ENCODE measurements at places on chromosomes 2 and 18.

GRCh38 chr2:112605926-112606325, 21.5 kb downstream of the CHCHD5 start:
- DNase-seq = no peak

DNA sequence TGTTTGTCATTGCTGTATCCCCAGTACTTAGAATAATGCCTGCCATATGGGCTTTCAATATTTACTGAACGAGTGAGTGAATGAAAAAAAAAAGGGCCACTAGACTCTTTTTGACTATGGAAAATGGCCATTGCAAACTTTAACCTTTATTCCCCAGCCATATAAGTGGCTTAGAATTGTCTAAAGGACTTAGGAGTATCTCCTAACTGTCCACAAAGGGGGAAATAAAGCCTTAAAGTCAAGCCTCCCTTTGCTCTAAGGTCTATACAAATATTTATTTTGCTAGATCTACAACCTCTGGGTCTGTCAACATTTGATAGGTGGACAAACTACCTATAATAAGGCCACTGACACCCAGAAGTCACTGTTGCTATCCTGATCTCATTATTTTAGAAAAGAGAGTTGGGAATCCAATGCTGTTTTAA, 25.7 kb downstream of the UPP2 start:
- DNase-seq = no peak

DNA sequence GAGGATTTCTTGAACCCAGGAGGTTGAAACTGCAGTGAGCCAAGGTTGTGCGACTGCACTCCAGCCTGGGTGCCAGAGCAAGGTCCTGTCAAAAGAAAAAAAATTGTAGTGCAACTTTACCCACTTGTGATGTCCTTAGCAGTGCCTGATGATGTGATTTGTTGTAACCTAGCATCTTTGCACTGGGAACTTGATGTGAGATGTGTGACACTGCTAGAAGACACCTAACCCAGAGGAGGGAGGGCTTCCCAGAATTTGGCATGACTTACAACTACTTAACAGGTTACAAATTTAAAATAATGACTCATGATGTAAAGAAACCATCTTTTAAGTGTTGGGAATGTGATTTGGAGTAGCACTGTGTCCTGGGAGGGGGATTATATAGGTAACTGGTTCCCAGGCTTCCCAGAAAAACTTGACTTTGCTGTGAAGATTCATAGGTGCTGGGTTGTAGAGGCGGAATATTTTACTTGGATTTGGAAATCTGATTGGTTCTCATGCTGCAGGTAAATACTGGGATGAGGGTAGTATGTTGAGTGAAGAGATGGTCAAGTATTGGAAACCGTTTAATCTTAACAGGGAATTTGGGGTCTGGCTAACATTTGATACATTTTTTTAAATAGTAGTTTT, 3.7 kb downstream of the EEF1B2 start:
- no peak for DNase-seq

GRCh38 chr2:182941919-182942318, 75.5 kb upstream of the FRZB start:
- no peak for DNase-seq

GRCh38 chr2:224407241-224407701, 5.4 kb upstream of the FAM124B start:
- no peak for DNase-seq

GRCh38 chr2:240435948-240436682, 652 bp downstream of the GPC1 start:
- no peak for DNase-seq

- DNase-seq = no peak
Observed at GRCh38 chr2:171723716-171724683, 36.7 kb downstream of the DYNC1I2 start.

DNA sequence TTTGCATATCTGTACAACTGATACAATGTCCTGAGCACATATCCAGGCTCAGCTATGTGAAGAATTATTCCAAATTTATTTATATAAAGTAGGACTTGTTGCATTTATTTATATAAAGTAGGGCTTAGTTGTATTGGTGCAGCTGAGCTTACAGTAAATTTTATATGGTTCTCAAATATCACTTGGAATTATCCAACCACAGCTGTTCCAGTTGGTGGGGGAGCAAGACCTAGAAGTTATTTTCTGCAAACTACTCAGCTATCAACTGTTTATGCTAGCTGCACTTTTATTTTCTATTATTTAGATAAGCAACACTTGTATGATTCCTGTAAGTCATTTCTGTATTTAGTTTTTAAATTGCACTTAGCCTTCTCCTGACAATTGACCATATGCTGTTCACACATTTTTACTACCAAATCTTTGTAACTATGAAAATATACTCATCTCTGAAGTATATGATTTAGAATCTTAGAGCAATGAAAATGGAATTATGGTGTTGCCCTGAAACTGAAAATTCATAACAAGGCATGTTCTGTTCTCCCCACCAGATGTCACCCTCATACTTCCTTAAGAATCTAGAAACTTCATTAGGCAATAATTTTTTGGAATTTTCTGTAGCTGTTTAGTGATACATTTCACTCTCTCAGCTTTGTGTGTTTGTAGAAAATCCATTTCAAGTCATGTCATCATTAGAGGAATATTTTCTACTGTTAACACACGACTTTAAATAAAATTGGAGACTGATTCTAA, 157.0 kb upstream of the CBLN2 start:
- DNase-seq = no peak

GRCh38 chr2:52429171-52429570, 1338.4 kb upstream of the CHAC2 start:
- DNase-seq = no peak

DNA sequence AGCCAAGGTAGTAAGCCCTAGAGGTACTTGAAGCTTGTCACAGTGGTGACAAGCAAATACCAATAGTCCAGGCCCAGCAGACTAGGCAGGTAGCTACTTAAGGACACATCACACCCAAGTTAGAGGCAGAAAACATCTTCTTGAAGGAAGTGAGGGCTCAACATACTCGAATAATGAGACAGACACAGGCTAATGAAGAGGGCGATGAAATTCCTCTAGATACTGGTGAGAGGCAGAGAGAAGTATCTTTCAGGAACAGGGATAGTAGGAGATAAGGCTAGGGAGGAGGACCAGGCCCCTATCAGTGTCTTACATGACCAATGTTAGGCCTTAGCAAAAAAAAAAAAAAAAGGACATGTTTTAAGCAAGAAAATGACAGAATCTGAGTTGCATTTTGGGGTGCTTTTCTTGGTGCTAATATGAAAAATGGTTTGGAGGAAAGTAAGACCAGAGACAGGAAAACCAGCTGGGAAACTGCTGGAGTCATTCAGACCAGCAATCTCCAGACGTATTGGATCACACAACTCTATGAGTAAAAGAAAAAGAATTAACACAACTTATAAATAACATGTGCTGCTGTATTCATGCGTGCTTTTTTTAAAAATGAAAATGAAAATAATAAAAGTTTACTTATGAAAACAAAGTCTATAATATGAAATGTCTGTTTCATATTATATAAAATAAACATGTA, 37.7 kb downstream of the COBLL1 start:
- no peak for DNase-seq

All from activated CD4-positive, alpha-beta T cell treated with anti-CD3 and anti-CD28 coated beads for 4 hours (primary cell).